ENCODE measurements at places on chromosomes 2 and 18.

DNA sequence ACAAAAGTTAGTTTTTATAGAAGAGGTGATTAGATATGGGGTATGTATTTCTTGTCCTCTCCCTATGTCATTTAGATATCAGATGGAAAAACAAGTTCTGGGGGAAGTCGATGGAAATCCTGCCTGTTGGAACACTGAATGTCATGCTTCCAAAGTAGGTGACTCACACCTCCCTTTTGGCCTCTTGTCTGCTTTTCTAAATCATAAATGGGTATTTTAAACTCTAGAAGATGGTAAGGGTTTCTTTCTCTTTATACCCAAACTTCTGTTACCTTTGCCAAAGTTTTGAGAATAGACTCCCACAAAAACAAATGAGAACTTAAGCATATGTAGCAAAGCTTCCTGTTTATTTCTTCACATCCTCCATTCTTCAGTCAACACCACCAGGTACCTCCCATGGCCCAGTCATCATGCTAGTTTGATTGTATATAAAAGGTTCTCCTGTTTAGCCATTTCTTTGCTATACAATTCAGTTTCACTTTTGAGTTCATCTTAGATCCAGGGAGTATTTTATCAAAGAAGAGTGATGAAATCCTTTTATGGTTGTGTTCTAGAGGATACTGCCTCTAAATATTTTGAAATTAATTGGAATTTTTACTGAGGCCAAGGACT lies 63.9 kb downstream of the PRKRA start:
- DNase-seq, result no peak

GRCh38 chr18:32956591-32957315 lies 183.9 kb upstream of the KLHL14 start:
- DNase-seq, result no peak

DNA sequence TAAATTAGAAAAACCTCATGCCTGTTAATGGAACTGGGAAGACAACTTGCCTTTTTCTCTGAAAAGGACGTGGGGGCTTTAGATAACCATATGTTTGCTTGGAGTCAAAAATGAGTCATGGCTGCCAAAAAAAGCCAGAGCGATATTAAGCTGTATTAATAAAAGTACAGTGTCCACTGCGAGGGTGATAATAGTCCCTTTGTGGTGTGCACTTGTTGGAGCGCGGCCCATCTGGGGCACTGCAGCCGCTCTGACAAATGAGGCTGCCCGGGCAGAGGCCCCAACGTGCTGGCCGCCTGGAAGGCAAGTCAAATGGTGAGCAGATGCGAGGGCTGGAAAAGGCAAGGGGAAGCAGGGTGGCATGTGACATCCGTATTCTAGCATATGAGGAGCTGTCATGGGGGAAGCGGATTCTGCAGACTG lies 103.3 kb upstream of the NCK2 start:
- peak; percentile 67 for DNase-seq

GRCh38 chr2:11155381-11156035 lies at the start of gene SLC66A3:
TSS of gene SLC66A3 (plus strand) at chr2:11155467. CDS start at chr2:11155547, 80 bp downstream.
- peak; percentile 82 for DNase-seq

GRCh38 chr2:100242891-100243619 lies 79.2 kb downstream of the LONRF2 start:
- DNase-seq, result peak; percentile 55

DNA sequence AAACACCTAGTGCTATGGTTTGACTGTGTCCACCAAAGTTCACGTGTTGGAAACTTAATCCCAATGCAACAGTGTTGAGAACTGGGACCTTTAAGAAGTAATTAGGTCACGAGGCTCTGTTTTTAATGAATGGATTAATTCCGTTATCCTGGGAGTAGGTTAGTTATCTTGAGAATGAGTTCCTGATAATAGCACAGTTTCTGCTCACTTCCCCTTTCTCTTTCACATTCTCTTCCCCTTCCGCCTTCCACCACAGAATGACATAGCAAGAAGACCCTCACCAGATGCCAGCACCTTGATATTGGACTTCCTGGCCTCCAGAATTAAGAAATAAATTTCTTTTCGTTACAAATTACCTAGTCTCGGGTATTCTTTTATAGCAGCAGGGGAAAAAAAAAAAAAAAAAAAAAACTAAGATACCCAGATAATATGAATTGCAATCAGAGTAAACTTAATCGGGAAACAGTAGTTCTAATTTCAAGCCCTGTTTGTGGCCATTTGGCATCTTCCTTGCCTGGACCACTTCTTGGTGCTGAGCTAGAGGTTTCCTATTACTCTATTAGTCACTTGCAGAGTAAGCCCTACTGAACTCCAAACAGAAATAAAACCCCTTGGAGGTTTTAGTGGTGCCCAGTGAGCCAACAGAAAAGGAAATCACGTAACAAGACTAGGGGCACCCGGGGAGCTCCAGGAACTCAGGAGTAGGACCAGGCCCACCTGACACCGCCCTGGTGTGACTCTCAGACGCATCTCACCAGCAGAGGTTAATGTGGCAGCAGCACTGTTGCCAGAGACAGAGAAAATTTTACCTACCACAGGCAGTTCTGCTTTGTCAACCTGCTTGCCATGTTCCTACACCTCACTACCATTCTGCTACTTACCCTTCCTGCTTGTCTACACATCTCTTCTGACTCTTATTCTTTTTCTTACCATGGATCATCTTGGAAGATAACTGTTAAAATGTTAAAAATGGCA lies 147.6 kb upstream of the CAB39 start:
- DNase-seq, result peak; percentile 60

GRCh38 chr18:23675236-23675635 lies 12.5 kb upstream of the ANKRD29 start:
- DNase-seq, result no peak

- peak; percentile 6 for DNase-seq
Observed at GRCh38 chr2:163182764-163183354, 344.3 kb upstream of the KCNH7 start.

- DNase-seq, result peak; percentile 3
Observed at GRCh38 chr2:21256006-21256405, 132.2 kb downstream of the TDRD15 start.

DNA sequence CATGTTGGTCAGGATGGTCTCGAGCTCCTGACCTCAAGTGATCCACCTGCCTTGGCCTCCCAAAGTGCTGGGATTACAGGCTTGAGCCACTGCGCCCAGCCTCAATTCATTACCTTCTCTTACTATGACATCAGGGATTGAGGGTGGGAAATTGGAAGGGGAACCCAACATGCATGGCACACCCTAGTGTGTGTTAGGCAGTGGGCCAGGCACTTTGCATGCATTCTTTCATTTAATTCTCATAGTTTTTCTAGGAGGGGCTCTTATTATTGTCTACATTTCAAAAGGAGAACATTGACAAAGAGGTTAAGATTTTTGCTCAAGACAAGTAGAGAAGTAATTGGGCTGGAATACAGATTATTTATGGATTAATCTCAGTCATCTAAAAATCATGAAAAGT lies 10.9 kb upstream of the DNAJB2 start:
- no peak for DNase-seq

DNA sequence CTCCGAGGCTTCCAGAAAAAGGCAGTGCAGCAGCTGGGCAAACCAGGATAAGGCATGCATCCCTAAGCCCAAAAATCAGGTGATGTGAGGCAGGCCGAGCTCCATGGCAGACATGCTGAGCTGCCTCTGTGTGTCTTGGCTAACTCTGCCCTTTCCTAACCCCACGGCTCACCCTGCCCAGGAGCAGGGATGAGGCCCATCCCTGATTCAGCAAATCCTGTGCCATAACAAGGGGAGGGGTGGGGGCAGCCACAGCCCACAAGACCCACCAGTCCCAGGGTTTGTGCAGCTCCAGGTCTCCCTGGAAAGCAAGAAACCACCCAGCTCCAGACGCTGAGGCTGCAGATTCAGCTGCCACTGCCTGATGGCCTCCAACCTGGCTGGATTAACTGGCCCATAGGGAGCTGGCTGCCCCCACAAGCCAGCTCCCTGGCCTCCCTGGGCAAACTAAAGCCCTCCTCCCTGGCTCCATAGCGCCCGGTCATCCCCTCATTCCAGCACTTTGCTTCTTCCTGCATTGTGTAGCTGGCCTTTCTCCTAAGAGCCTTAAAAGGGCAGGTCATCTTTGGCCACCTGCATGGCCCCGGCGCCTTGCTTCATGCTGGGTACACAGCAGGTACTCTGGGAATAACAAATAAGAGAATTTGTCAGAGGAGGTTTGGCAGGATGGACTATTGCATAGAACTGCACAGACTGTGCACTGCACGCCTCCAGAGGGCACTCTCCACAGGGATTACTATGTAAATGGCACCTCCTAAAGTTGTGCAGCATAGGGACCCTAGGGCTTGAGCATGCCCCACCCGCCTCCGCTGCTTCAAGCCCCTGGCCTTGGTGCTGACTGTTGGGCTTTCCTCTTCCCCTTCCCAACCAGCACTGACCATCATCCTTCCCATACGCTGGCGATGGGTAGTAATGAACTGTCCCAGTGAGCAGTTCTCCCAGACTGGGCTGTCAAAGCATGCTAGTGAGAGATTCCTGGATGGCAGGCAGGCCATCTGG lies 10.7 kb downstream of the STEAP3 start:
- DNase-seq, result no peak

DNA sequence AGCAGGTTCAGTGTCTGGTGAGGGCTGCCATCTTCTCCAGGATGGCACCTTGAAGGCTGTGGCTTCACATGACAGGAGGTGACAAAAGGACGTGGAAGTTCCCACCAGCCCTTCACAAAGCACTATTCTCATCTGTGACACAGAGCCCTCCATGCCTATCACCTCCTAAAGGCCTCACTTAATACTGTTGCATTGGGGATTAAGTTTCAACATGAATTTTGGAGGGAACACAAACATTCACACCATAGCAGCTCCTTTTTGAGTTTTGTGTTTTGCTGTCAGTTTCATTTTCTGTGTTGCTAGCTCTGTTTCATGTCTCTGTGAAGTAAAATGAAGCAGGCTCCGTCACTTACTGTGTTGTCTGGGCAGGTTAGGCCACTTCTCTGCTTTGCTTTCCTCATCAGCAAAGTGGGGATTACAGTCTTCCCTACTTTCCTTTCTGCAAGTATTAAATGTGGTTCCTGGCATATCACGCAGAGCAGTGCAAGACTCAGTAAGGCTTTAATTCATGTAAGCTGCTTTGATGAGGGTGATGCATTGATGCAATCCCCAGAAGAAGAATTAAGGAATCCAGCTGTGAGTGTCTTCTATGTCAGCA lies 31.6 kb downstream of the LIMS1 start:
- no peak for DNase-seq

DNA sequence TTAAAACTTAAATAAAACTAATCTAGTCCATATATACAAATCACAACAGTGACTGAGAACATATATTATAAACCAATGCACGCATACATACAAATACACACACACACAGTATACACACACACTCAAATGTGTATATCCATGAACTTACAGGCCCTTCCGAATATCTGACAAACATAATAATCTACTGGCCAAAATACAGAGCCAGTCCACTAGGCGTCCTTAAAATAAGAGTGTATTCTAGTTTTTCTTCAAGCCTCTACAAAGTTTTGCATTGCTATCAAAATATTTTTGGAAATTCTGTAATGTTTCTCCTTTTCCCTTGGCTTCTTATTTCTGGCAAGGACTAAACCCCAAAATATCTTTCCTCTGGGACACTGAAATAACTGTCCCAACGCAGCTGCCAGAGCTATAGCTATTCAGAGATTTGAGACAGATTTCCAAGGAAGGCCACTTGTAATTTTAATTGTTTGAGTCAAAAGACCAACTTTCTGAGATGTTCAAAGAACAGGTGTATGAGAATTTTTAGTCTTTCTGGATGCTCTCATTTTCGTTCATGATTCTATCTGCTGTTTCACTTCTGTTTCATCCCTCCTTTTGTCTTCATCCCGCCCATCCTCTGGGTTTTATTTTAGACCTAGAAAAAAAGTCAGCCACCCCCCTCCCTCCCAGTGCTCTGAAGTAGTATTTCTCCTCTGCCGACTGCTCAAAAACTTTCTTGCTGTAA lies 24.1 kb upstream of the SP3 start:
- DNase-seq, result no peak

GRCh38 chr2:200208041-200208440 lies 98.5 kb upstream of the SPATS2L start:
- no peak for DNase-seq

DNA sequence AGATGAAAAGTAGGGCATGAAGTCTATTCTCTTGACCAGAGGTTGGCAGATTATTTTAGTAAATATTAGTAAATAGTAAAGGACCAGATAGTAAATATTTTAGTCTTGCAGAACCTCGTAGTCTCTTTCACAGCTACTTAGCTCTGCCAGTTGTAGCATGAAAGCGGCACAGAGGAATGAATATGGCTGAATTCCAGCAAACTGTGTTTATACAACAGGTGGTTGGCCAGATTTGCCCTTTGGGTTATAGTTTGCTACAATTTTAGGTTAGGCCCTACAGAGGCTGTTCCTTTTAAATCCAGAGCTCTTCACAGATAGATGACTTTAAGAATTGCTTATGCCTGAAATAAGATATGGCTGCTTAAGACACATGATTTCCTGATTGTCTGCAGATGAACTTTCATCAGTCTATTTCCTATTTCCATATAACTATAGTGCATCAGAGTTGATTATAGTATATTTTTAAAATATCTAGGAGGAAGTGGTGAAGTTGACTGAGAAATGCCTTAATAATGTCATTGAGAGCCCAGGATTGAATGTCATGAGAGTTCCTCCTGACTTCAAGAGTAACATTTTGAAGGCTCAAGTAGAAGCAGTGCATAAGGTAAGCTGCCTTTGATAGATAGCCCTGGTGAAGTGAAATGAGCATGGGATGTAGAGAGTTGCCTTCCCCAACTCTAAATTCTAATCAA lies 80.5 kb downstream of the TMEM185B start:
- no peak for DNase-seq

DNA sequence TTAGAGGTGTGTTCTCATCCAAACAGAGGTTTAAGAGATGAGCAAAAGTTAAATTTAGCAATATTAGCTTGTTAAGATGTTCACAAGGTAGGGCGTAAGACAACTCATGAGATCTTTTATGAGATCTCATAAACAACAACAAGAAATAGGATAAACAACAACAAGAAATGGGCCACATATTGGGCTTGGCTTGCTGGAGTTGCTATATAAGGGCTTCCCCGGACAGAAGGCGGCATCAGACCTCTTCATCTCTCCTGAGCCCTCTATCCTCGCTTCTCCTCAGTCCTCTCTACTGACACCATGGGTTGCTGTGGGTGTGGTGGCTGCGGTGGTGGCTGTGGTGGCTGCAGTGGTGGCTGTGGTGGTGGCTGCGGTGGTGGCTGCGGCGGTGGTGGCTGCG lies at the start of gene SCYGR8:
SCYGR8 (plus strand) TSS at position 301 of the 400 bp plus-strand sequence; CDS start at position 301, 0 bp downstream.
- DNase-seq, result no peak

DNA sequence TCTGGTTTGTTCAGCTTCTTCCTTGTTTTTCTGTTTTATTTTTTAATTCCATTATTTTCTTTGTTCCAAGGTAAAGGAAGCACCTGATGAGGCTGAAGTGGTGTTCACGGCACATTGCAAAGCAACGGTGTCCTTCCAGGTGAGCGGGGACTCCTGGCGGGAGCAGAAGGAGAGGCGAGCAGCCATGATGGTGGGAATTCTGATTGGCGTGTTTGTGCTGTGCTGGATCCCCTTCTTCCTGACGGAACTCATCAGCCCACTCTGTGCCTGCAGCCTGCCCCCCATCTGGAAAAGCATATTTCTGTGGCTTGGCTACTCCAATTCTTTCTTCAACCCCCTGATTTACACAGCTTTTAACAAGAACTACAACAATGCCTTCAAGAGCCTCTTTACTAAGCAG lies 88.4 kb downstream of the DDX18 start:
- DNase-seq, result no peak
